CD4-positive, alpha-beta T cell treated with Interleukin-10 for 1 hour (primary cell): ENCODE measurements at places on chromosomes 13 and 19.

- DNase-seq, result no peak
Observed at GRCh38 chr13:67277581-67277980, 47.4 kb upstream of the PCDH9 start.

GRCh38 chr19:54670576-54671357, 8.0 kb downstream of the LILRB4 start:
- no peak for DNase-seq

DNA sequence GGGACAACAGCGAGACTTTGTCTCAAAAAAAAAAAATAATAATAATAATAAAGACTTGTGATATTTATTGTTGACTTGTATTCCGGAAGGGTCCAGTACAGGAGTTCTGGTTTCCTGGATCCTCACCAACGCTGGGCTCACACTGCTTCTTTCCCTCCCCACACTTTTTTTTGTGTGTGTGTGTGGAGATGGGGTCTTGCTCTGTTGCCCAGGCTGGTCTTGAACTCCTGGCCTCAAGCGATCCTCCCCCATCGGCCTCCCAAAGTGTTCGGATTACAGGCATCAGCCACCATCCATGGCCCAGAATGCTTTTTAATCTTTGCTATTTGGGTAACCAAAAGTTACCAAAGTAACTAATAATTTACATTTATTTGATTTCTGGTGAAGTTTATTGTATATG, 39.1 kb downstream of the SIPA1L3 start:
- DNase-seq, result no peak

GRCh38 chr19:16514383-16515019, 18.3 kb downstream of the C19orf44 start:
- DNase-seq, result no peak

- DNase-seq, result peak; percentile 70
Observed at GRCh38 chr13:109779074-109779473, 7.3 kb downstream of the IRS2 start.

DNA sequence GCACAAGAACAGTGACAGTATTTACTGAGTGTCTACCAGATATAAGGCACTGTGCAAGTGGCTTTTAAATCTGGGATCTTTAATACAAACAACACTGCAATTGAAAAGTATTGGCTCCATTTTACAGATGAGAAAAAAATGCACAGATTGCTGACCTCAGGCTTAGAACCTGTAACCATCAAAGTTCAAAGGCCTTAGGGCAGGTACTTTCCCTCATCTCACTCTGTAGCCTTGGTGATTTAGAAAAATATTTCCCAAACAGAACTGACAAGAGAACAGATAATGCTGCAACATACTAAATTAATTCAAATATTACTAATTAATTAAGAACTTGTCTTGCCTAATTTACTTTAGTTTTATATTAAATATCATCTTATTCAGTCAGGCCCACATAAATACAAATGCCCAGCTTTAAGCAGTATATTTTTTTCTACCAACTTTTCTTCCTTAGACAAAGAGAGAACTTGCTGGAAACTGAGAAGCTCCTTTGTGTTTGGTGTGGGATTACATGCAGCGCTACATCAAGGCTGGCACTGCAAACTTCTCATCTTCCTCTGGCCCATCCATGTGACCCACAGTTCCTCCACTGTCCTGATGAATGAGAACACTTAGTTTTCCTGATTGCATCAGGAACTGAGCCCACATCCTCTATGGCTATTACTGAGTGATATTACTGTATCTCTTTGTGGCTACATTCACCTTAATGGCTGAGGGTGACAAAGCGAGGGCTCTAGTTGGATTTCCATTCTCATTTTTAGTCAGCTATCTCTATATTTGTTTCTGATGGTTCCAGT, 302.1 kb downstream of the ENOX1 start:
- peak; percentile 2 for DNase-seq

DNA sequence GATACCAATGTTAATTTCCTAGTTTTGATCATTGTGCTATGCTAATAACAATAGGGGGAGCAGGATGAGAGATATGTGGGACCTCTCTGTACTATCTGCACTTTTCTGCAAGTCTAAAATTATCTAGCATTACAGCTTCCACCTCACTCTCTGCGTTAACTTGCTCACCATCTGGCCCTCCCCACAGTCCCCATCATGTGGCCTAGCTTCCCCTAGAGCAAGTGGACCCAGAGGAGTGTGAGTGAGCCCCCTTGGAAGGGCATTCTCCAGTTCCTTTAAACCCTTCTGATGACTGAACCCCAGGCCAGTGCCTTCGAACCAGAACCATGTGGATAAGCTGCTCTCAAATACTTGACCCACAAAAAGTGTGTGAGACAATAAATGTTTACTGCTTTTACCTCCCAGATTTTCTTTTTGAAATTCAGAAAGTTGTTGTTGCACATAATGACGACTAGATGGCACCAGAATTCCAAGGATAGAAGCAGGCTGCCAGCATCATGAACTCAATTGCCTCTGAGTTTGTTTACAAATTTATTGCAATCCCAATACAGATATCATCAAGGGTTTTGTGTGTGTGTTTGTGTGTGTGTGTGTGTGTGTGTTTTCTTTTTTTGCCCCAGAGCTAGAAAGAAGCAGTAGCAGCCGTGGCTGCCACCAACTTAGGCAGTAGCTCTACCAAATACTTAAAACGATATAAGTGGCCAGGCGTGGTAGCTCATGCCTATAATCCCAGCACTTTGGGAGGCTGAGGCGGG, 49.0 kb upstream of the ZNF780A start:
- DNase-seq, result peak; percentile 68

- DNase-seq, result no peak
Observed at GRCh38 chr13:98599502-98600328, 22.8 kb upstream of the STK24 start.

DNA sequence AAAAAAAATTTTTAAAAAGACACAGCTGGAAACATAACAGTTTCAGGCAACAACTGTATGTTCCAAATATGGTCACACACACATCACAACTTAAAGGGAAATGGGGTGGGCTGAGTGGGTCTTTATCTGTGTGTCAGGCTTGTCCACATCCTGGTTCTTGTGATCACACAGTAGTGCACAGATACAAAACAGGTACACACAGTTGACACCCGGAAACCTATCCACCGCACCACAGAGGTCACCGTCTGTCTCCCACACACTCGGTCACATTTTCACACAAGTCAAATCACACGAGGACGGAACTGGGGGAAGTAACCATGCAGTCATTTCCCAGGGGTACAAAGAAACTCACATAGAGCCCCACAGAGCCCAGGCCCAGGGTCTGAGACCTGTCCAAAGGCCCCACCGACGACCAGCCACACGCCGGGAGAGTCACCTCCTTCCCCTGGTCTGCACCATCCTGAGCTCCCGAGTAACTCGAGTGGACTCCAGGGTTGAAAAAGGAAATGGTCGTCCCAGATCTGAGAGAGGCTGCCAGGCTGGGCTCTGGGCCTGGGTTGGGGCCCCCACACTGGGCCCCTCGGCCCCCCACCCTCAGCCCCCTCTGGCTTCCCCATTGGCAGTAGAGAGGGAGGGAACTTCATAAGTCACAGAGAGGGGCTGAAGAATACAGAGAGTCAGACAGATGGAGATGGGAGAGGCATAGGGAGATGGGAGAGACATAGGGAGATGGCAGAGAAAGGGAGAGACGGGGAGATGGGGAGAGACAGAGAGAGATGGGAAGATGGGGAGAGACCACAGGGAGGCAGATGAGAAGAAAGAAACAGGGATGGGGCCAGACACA, 1.3 kb upstream of the PPAN start:
- DNase-seq, result peak; percentile 95

DNA sequence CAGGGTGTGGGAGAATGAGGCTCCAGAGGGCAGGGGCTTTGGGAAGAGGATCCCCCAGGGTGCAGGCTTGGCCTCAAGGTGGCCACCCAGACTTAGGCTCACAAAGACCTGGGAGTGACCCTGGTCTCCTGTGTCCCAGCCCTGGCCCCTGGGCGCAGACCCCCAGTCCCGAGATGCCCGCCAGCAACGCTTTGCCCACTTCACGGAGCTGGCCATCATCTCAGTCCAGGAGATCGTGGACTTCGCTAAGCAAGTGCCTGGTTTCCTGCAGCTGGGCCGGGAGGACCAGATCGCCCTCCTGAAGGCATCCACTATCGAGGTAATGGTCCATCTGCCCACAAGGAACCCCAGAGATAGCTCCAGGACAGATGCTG, 2.6 kb downstream of the NR1H2 start:
- no peak for DNase-seq

GRCh38 chr13:42361701-42362100, 89.7 kb downstream of the AKAP11 start:
- no peak for DNase-seq

DNA sequence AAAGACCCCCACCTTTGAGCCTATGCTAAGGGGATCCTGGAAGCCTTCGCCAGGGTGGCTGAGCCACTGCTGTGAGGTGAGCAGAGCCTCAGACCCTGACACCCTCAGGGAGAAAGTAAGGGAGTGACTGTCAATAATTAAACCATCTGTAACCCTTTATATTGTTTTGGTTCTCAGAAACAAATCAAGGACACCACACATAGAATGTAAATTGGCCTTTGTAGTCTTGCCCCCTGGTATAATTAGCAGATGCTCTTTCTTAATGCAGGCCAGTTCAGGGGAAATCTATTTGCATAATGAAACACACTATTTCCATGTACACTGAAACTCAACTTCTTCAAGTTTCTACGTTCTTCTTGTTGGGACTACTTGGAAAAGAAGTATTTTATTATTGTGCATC, 127.7 kb upstream of the EDNRB start:
- DNase-seq, result no peak

DNA sequence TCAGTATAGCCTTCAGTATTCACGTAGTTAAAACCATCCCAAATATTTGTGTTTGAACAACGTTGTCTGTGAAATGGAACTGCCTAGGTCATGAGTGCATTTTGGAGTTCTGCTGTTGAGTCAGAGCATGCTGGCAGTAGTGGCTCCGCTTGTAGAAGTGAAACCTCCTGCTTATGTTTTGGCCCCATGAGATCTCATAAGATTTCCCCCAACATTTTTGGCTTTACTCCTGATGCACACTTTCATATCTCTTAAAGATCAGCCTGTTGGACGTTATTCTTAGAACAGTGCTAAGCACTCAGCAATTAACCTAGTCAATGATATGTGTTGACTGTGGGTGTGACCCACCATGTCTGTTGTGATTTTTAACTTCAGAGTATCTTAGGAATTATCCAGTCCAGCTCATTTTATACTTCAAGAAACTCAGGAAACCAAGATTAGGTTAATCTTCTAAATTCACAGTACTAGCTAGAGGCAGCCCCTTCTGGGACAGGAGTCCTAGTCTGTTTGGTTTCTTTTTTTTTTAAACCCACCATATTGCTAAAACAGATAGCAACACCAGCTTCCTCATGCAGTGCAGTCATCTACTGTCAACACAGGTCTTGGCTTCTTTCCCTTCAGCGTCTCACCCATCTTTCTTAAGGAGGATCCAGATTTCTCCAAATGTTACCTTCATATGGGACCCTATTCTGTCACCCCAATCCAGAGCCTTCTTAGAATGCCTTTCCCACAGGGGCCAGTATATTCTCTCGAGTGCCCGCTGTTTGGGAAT, 26.2 kb downstream of the RAP2A start:
- no peak for DNase-seq

- DNase-seq, result no peak
Observed at GRCh38 chr13:100461309-100462030, 127.1 kb downstream of the GGACT start.

DNA sequence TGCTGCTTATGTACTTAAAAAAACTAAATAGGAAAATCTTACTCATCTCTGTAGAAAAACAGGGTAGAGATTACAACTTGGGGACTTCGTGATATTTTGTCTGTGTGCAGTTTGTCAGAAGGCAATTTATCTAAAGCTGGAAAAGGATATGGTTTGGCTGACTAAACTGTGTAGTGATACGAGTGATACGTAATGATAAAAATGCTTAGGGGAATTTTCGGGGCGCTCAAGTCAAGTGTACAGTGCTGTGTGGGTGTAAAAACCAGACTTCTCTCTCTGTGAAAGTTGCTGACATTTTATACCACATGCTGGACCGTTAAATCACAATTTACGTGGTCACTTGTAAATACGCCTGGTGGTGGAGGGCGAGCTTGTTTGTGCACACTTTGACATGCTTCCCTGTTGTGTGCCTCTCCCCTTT, 221.7 kb downstream of the KCNRG start:
- DNase-seq, result peak; percentile 73

DNA sequence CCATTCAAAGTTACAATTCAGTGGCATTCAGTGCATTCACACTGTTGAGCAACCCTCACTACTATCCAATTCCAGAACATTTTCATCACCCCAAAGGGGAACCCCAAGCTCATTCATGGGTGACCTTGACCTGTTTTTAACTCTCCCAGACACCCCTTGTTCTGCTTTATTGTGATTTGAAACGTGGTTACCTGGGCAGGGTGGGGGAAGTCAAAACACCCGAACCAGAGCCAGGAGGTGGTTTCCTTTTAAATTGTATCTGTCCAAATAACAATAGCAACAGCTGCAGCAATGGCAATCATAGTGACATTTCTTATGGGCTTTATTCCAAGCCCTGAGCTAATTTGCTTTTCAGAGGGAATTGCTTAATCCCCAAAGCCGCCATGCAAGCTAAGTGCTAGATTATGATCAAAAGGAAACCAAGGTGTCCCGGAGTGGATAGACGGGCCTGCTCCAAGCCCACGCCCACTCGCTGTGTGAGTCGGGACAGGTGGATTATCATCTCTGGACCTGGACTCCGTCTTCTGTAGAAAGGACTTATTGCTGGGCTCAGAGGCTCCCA, 6.1 kb downstream of the PTGIR start:
- peak; percentile 57 for DNase-seq

DNA sequence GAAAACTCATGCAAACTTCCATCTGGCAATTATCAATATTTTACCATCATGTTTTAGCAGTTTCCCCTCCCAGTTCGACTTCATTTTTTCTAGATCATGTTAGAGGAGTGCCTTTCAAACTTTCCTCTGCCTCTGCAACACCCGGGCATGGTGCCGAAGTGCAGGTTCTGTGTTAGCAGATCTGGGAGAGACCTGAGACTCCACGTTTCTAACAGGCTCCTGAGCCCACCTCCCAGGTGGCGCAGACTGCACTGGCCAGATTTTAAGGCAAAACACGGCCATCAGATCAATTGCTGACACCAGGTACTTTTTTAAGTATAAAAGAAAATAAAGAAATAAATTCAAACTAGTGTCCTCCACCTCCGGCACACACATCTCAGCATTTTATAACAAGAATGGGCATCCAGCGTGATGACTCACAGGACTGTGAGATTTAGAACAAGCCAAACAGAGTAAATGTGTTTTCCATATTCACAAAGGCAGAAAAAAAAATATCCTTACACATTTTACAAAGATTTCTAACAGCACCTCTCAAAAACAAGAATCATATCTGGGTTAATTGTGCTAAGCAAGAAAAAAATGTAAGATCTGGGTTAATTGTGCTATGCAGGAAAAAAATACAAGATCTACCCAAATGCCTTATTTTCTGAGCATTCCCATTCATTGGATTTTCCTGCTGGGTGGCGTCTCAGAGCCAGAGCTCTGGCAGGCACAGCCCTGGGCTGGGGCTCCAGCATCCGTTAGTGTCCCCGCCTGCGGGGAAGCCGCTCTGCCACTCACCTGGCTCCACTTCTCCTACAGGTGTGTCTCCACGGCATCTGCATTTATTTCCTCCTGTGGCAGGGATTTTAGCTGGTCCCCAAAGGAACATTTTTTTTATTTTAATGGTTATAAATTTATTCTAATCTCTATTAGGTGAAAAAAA, 127.9 kb upstream of the SOX1 start:
- no peak for DNase-seq

GRCh38 chr13:112893570-112894422, 75.2 kb upstream of the MCF2L start:
- DNase-seq, result peak; percentile 26
